ENCODE measurements at places on chromosomes 6 and 20.
A peak's percentile ranks its signal among the peaks of the same experiment; 100 is the strongest.

DNA sequence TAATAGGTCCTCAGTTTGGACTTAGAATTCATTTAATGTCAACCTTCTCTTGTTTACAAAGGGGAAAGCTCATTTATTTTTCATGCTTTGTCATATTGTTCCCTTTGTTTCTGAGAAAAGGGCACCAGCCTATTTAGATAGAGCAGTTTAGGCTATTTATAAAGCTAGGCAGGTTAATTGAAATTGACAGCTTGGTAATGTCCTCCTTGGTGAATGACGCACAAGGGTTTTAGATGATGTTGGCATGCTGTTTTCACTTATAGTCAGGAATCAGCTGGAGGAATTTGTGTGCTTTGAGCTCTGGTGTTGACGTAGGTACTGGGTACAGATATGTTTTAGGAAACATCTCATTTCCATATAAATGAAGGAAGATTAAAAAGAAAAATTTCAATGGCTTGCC is 45.2 kb downstream of the BCKDHB start:
- DNase-seq, result no peak

- peak; percentile 41 for DNase-seq
These were observed 230.8 kb downstream of the BCAS1 start for GRCh38 chr20:53839423-53840176.

DNA sequence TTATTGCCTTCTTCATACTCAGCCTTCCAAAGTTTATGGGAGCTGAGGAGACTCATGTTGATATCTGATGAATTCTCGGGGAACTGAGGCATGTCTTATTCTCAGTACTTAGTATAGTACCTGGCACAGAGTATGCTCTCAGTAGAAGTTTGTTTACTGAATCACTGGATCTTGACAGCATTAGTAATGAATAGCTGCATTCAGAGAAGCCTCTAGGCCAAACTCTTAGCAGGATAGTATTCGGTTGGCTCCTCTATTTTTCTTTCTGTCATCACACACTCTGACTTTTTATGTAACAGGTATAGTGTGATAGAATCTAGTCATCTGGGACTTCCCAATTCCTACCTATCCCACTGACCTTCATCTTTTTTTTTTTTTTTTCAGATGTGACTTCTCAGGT is 566.4 kb upstream of the MAN1A1 start:
- DNase-seq, result no peak

DNA sequence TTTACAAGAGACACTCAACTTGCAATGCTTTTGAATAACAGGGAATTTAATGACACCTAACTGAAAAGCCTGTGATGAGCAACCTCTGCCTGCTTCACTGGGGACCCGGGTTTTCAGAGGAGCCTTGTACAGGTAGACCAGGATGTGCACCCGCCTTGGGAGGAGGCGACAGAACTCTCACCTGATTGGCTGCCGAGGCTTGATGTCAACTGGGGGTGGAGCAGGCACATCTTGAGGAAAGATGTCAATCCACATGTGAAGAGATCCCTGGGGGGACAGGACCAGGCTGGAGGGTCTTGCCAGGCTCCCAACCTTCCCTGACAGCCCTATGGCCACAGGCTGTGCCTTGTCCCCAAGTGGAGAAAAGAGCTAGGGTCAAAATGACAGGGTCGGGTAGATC is 19.8 kb downstream of the ERGIC3 start:
- no peak for DNase-seq

All from stimulated activated CD4-positive, alpha-beta T cell treated with anti-CD3 and anti-CD28 coated beads, Interleukin-15, amount 100 ng/mL, for 24 hours (primary cell).